ENCODE measurements at places on chromosomes 6 and 20. TPM values are rescaled to one million over a fixed set of nuclear protein-coding genes. Genes with fewer than 3 reads are reported as not detected.

GRCh38 chr6:116316772-116317467 is 37.2 kb upstream of the TSPYL1 start:
- no peak for DNase-seq

DNA sequence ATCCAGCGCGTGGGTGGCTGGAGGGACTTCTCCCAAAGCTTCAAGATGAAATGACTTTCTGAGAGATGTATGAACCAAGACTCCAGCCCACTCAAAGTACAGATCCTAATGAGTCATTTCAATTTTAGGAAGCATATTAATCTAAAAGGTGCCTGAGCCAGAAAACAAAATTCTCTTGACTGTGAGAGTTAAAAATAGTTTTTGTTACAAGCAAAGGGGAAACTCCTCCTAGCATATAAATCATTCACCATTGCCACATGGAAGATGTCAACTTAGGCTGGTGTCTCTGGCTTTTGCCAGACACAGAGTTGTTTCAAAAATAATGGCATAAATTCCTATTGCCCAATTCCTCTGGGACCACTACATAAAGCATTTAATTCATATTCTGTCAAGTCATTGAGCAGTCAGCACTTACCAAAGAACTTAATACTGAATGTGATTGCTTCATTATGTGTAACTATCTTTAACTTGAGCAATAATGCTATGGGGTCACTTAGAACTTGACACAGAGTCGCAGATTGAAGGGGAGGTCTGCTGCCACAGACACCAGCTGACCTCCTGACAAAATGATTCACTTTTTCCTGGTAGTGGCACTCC is 280.6 kb downstream of the SLC35F1 start:
- no peak for DNase-seq

DNA sequence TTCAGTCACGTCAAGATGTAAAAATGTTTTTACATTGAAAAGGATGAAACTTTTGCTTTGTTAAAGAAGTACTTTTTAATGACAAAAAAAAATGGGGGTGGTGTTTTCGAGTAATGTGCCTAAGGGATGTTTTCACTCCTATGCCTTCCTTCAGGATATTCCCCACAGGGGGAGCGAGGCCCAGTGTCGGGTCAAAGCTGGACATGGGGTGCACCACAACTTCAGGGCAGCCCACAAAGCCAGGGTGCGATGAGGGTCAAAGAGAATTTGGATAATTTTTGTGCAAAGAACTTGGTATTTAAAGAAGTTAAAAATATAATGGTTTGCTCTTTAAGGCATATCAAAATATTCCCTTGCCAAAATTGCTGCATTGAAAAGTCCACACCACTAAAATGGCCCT is 247.8 kb downstream of the KCNQ5 start:
- no peak for DNase-seq

GRCh38 chr6:111536910-111537527 is 54.0 kb upstream of the REV3L start:
- DNase-seq = no peak

Gene FAM209A
- not detected for total RNA-seq

Gene MRPS18A
- 92.4 TPM for total RNA-seq

Gene PKIB
- 89.3 TPM for total RNA-seq

Gene MLN
- not detected for total RNA-seq

Gene SLC13A3
- 0.26 TPM for total RNA-seq

Data from Caki2 (cell line).